ENCODE measurements at places on chromosomes 7 and 10. TPM values are rescaled to one million over a fixed set of nuclear protein-coding genes. Genes with fewer than 3 reads are reported as not detected.

Gene PLA2G12B
- total RNA-seq = not detected

Gene NPFFR1
- total RNA-seq = not detected

Gene TMEM236
- total RNA-seq = 0.17 TPM

Gene GARS1
- total RNA-seq = 226 TPM

Gene PLXNA4
- 1.2 TPM for total RNA-seq

Gene HTR5A
- total RNA-seq = not detected

Gene MDH2
- 29.5 TPM for total RNA-seq

Gene DMTF1
- total RNA-seq = 59.8 TPM

Gene TLL2
- 0.17 TPM for total RNA-seq

Gene HYAL4
- total RNA-seq = not detected

Gene FFAR4
- not detected for total RNA-seq

Gene LDB1
- total RNA-seq = 39.5 TPM

Gene SEMA3D
- total RNA-seq = 12.1 TPM

Gene SPDYE2
- not detected for total RNA-seq

Gene C10orf143
- total RNA-seq = 2.0 TPM

Gene POU6F2
- under 0.01 TPM for total RNA-seq

Gene CCDC136
- 12.1 TPM for total RNA-seq

Data from fibroblast of lung (primary cell).